GM03348 (cell line): ENCODE measurements at places on chromosomes 1 and 21.

GRCh38 chr21:37753122-37753599 lies 163.1 kb downstream of the KCNJ6 start:
- no peak for DNase-seq

DNA sequence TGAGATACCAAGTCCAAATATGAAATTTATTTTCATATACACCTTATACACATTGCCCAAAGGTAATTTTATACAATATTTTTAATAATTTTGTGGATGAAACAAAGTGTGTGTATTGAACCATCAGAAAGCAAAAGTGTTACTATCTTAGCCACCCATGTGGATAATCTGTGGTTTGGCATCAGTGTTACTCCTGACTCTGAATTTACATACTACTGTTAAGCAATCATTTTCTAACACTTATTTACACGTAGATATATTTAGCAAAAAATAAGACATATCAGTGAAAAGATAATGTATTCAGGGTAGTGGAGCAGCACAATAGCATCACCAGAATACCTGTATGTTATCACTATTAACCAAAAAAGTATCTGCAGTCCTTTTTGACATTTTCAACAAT lies 23.8 kb downstream of the DENND2D start:
- no peak for DNase-seq

- no peak for DNase-seq
Measured at GRCh38 chr1:10899490-10900250, 103.2 kb upstream of the CASZ1 start.

DNA sequence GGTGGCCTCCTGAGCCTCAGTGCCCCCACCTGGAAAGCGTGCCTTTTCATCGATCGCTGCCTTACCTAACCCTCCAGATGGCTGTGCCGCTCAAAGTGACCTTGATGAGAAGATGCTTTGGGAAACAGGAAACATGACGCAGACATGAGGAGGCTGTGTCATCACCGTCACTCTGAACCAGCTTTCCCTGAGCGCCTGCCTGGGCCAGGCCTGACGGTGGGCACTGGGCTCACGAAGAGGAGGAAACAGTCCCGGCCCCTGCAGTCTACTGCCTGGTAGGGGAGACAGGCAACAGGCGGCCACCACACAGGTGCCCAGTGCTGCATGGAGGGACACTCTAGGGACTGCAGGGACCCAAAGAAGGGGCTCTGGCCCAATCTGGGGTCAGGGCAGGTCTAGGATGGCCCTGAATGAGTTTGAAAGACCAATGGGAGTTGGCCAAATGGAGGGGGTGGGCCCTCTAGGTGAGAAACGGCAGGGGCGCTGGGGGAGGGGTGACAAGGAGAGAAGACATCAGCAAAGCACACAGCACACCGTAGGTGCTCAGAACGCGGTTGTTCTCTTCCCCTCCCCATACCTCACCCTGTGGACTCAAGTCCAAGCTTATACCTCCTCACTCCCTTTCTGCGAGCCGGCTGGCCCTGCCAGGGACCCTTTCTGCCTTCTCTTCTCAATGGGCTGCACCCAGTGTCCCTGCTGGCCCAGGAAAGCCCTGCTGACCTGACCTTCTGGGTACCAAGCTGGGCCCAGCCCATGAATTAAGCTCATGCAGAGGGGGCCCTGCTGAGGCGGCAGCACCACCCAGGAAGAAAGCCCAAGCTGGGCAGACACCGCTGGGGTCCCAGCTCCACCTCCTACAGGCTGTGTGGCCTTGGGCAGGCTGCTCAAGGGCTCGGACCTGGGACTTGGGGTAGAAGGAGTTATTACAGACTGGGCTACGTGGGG lies 44.9 kb downstream of the GLIS1 start:
- DNase-seq: no peak

- no peak for DNase-seq
Measured at GRCh38 chr1:29426701-29427279, 190.5 kb downstream of the PTPRU start.

DNA sequence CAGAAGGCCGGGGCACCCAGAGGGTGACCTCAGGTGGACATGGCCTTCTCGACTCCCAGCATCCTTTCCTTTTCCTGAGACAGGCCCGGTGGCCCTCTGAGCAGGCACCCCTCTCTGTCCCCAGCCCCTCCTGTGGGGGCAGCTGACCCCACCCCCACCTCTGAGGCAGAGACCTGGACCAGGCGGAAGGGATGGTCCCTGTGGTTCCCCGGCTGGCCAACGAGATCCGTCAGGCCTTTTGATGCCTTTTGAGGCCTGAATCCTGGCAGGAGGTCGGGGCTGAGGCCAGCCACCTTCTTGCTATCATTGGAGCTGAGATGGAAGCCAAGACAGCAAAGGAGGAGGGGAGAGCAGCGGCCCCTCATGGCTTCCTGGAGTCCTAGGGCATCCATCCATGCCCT lies 50.2 kb upstream of the ACTRT2 start:
- no peak for DNase-seq
